ENCODE measurements at places on chromosomes 5 and 9. TPM values are rescaled to one million over a fixed set of nuclear protein-coding genes. Genes with fewer than 3 reads are reported as not detected.

DNA sequence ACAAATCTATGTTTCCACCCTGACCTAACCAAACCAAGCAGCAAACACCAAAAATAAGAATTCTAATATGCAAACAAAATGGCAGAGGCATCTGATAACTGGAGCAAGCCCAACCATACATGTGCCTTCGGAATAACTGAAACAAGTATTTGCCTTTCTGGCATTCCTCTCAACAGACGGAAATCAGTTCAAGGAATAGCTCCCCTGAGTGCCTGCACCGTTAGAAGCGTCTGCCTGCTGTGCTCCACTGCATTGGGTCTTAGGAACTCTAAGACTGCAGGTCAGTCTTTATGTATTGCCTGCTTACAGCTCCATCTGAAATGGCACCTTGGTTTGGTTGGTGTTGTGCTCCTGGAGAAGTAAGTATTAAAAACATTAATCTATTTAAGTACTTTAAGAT is 98.5 kb downstream of the MRPS27 start:
- DNase-seq, result no peak

- DNase-seq, result no peak
Observed at GRCh38 chr9:86669422-86669821, 277.9 kb downstream of the GAS1 start.

Gene MSMP
- not detected for total RNA-seq

DNA sequence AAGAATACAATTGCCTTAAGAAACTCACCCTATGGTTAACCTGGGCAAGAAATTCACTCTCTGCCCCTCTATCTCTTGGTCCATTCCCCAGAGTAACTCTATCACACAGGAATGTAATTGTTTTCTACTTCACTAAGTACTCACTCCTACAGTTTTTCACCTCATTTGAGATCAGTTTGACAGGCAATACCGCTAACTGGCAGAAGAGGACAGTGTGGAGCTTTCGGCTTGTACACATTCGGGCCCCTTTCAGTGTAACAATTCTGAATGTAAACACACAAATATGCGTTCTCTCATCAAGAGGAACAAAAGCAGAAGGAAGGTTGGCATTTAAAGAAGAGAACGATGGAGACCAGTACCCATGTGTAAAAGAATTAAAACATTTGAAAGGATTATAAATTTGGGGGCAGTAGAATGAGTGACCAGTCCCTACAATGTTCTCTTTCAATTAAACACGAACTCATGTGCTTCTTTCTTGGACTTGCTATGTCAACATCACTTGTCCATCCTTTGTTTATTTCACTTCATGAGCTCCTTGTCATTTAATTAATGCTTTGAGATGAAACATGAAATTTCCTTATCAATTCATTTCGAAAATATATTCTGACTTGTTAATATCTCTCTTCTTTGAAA is 188.5 kb upstream of the GRAMD2B start:
- no peak for DNase-seq

Gene RNF183
- 3.4 TPM for total RNA-seq

GRCh38 chr9:108434502-108434901 is 421.3 kb downstream of the ACTL7B start:
- no peak for DNase-seq

GRCh38 chr5:142095035-142095434 is 13.5 kb upstream of the NDFIP1 start:
- DNase-seq, result no peak

GRCh38 chr9:105218673-105219072 is 25.8 kb upstream of the SLC44A1 start:
- DNase-seq, result no peak

Gene TAF11L6
- not detected for total RNA-seq

DNA sequence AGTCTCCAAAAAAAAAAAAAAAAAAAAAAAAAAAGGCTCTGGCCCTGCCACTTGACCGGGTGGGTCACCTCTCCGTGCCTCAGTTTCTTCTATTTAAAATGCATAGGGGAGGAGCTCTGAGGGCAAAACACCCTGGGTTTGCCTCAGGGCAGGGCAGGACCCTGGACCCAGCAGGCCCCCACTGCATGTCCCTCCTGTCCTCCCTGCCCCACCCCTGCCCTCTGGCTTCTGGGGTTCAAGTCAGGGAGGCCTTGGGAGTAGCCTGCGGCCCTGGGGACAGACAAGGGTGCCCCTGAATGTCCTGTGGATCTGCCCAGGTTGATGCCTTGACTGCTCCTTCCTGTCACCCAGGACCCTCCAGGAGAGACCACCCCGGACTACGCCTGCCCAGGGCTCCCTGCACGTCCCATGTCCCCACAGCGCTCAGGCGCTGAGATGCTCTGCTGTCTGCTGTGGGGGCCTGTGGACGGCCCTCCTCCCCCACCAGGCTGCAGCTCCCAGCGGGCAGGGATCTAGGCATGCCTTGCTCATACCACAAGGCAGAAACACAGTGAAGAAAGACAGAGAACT is 35.4 kb downstream of the ADAMTS2 start:
- DNase-seq, result no peak

Gene PAEP
- not detected for total RNA-seq

DNA sequence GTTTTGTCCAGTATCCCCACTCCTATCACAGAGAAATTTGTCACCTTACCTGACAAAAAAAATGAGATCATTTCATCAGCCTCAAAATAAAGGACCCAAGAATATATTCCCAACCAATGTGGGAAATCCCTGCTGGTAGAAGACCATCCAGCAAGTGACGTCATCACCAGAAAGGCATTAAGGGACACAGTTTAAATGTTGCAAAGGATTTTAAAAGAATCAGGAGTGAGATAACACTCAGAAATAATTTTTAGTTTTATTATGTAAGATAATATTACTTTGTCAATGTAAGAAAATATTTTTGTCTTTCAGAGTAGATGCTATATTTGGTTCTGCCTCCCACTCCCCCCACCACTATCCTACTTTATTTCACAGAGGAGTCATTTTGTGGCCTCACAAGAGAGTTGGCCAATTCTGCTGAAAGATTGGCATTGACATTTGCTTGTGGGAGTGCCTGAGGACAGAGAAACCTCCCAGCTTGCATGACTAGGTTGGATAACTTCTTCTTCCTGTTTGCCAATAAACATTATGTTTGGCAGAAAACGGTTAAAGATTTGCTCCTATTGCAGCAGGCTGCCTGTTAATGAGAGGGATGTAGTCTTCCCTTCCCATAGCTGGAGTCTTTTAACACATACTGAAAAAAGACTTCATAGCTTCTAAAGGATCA is 288.6 kb upstream of the DAB2 start:
- DNase-seq, result no peak

DNA sequence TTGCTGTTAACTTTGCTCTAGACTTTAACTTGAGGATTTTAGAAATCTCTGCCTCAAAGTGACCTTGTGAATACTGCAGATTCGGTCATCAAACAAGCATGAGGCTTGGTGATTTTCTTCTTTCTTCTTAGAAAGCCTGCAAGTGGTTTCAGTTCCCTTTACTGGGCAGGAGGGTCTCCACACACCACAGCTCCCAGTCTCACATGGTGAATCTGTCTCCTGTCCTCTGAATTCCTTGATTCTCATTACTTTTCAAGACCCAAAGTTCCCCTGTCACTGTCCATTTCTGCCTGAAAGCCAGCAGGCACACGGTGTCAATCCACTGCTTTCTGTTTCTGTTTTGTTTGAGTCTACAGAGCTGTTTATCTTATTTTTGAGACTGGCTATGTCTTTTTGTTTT is 14.1 kb downstream of the HSPB3 start:
- no peak for DNase-seq

DNA sequence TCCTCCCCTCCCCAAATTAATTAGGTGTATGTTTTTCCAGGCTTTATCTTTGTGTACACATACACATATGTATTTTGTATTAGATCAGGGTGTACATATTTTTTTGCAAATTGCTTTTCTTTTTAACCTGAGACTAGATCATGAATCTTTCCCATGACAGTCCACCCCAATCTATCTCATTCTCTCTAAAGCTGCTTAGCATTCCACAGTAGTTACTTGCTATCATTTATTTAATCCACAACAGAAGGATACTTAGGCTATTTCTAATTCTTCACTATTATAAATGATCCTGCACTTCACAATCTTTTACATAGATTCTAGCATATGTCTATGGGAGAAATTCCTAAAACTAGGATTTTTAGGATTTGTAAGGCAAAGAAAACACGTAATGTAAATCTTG is 43.9 kb downstream of the SH3RF2 start:
- no peak for DNase-seq

Gene MAN2A1
- total RNA-seq, result 38.9 TPM

Gene EFCAB9
- total RNA-seq, result not detected

Gene RHOBTB3
- total RNA-seq, result 5.8 TPM

- no peak for DNase-seq
Observed at GRCh38 chr5:50445296-50445949, 4.3 kb upstream of the EMB start.

- DNase-seq, result no peak
Observed at GRCh38 chr5:139895647-139896046, 100.0 kb downstream of the PSD2 start.

GRCh38 chr9:89410641-89411350 is 87.1 kb downstream of the SEMA4D start:
- DNase-seq, result no peak

GRCh38 chr5:139880416-139881142 is 85.0 kb downstream of the PSD2 start:
- DNase-seq, result no peak

Measured in esophagus squamous epithelium (tissue), 5 donors.